ENCODE measurements at places on chromosomes 7 and 10.
A peak's percentile ranks its signal among the peaks of the same experiment; 100 is the strongest.

DNA sequence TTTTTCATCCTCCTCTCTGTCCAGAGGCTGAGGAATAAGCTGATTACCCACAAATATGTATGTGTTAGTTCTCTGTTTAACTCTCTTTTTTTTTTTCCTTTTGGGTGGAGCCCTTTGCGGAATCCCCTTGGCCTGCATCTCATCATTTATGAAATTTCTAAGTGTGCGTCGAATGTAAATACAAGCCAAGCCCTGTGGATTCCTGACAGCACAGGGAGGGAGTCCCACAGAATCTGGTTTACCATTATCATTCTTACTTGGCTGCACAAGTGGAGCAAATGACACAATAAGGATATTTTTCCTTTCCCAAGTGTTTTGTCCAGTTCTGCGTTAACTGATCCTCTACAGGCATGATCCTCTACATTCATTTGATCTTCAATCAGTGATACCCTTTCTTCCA lies 11.4 kb downstream of the STK31 start:
- DNase-seq, result no peak

GRCh38 chr7:141612861-141613260 lies 61.7 kb downstream of the AGK start:
- no peak for DNase-seq

DNA sequence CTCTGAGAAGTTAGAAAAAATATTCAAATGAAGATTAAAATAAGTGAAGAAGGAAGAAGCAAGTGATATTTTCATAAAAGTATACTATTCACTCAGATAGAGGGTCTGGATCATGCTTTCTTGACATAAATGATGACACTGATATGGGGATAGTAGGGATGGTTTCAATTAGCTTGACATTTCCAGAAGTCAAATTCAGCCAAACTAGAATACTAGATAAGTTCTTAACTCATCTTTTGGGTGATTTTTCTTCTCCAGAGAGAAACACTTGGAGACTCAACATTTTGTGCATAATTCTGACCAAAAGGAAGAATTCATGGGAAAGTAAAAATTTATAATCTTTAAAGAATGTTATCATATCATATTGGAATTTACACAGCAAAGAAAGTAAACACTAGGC lies 152.0 kb upstream of the LRGUK start:
- no peak for DNase-seq

DNA sequence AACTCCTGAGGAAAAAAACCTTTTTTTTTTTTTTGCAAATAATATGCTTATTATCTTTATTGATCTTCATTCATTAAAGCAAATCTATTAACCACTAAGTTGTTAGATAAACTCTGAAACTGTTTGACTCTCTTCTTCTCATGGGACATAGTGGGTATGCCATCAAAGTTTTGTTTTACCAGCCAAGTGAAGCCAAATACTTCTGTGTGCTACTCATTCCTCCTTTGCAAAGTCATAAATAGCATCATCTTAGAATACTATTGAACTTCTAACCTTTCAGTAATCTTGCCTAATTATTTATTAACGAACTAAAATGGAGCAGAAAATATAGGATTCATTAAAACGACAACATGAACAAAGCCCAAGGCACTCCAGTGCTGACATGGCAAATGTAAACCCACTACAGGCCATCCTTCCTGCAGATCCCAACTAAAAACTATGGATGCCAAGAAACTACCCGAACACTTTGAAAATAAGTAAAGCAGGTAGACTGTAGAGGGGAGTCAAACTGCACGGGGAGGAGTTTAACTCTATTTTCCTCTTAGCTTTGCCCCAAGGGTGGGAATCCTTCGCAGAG lies 61.2 kb upstream of the ODAD2 start:
- no peak for DNase-seq

DNA sequence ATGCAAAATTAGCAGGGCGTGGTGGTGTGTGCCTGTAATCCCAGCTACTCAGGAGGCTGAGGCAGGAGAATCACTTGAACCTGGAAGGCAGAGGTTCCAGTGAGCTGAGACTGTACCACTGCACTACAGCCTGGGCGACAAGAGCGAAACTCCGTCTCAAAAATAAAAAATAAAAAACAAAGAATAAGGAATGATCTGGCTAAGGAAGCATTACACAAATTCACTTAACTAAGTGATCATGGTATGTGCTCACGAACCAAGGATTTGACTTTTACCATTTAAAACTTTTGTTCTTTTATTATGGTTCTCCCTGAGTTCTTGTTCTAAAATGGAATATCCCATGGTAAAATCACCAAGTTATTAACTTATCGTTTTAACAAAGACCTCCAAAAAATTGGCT lies 71.2 kb downstream of the SIRT1 start:
- no peak for DNase-seq

DNA sequence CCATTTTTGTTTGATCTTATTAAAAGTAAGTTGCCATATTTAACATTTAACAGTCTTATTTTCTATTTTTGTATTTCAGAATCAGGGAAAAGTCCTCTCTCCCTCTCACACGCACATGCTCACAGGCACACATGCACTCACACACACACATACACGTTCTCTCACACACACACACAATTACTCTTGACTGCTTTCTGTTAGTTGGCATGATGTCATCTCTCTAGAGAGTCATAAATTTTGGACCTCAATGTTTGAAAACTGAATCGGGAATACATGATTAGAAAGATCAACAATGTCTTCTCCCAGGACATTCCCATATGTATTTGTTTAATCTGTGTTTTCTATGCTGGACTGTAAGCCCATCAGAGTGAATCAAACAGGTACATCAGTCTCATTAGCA lies 165.7 kb upstream of the AHR start:
- no peak for DNase-seq

- DNase-seq, result no peak
Measured at GRCh38 chr10:12807096-12807755, 194.3 kb downstream of the CCDC3 start.

GRCh38 chr10:63585041-63585440 lies 63.8 kb downstream of the REEP3 start:
- no peak for DNase-seq

DNA sequence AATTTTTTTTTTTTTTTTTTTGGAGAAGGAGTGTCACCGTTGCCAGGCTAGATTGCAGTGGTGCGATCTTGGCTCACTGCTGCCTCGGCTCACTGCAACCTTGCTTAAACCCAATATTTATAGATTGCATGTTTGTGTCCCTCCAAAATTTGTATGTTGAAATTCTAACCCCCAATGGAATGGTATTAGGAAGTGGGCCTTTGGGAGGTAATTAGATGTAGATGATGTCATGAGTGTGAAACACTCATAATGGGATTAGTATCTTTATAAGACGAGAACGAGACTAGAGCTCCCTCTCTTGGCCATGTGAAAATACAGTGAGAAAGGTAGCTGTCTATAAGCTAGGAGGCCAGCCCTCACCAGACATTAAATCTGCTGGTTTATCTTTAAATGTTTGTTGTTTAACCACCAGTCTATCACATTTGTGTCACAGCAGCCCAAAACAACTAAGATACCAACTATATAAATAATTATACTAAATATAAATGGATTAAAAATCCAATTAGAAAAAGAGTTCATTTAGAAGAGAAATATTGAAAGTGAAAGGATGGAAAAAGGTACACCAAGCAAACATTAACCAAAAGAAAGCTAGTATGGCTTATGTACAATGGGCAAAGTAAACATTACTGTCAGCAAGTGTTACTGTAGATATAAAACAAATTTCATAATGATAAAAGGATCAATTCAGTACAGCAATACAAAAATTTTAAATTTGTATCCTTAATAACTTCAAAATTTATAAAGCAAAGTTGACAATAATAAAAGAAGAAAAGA lies 9.3 kb downstream of the TCAF1 start:
- DNase-seq, result no peak

GRCh38 chr10:52313256-52313932 lies 687 bp upstream of the DKK1 start:
- no peak for DNase-seq

DNA sequence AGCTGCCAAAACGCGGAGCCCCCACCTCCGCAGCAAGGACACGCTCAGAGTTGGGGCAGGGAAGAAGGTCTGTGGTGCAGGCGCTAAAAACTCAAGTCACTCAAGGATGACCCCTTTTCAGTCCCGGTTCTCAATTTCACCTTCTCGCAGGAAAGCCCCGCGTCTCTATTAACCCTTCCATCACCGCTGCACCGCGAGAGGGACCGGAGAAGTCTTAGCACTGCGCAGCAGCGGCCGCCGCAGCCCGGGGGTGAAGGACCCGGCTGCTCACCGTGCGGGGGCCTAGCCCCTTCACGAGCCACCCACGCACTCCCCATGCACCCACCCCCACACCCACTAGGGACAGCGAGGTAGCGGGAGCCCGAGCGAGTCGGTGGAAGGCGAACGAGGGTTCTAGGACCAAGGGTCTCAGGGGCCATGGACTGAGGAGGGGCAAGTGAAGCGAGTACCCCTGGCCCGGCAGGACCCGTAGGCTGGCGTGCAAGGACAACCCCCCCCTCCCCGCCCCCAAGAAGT lies 162.9 kb downstream of the SH3PXD2A start:
- DNase-seq, result peak; percentile 33

- no peak for DNase-seq
Measured at GRCh38 chr7:75723444-75723843, 15.3 kb downstream of the HIP1 start.

DNA sequence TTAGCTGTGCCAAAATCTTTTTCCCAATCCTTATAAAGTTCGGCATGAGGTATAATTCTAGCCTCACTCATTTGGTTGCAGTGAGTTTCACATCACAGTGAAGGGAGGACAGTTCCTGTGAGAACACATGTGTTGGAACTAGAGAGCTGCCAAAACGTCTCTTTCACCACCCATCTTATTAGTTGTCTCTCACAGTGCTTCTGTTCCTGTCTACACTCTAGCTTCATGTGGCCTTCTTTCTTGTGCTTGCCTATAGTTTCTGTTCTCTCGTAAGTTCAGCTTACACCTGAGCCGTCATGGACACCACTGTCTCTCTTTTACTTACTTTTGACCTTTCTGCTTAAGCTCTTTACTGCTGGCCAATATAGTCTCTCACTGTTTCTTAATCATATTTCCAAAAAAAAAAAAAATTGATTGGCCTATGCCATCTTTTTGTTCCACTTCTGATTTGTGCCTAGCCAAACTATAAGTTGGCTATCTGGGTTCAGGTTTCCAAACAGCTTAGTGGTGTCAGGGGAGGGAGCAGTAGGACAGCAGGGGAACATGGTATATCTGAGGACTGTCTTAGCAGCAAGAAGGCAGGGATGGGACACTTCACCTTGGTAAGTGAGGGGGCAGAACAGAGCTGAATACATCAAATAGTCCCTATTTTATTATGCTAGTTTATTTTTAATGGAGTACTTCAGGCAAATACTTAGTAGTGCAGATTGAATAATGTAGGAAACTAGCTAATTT lies 38.0 kb downstream of the ZNRF2 start:
- no peak for DNase-seq

DNA sequence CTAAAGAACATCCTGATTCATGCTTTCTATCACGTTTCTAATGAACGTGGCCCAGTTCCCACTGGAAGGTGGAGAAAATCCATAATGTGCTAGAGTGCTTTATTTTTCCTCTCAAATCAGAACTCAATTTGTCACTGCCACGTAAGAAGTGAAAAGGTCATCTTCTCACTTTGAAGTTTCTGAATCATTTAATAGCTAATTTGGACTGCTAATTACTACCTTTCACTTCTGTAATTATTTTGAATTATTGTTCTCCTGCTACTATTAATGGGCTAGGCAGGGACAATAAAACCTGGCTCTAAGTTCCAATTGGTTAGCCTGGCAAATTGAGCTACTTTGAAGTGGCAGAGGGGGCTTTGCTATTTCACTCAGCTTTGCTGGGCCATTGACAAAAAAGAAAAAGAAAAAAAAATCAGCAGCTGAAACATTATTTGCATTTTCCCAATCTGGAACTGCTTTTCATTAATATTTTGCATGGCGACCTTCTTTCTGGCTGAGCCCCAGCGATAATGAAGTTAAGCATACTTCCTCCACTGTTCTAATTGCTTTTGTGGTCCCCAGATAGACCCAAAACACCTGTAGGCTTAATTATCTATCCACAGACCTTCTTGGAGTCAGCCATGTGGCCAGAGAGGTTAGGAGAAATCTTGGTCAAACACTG lies 264.2 kb downstream of the SEC23IP start:
- DNase-seq, result no peak

- no peak for DNase-seq
Measured at GRCh38 chr10:45023426-45023825, 22.7 kb downstream of the ZNF22 start.

- DNase-seq, result no peak
Measured at GRCh38 chr7:151415375-151416105, 5.7 kb upstream of the WDR86 start.

DNA sequence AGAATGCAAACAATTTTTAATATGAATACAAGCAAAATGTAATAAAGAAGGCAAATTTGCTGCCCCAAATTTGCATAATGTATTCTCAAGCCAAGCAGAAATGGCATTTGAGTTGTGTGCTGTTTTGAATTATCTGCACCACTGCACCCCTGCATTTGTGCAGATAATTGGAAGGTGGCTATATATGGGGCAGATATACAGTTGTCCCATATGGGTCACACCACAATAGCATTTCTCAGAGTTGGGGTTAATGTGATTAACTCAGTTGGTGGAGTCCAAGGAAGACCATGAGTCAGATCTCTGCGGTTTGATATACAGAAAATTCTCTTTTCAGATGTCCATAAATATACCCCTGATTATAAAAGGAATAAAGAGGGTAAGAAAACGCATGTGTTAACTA lies 68.9 kb upstream of the EXOC4 start:
- DNase-seq, result no peak

DNA sequence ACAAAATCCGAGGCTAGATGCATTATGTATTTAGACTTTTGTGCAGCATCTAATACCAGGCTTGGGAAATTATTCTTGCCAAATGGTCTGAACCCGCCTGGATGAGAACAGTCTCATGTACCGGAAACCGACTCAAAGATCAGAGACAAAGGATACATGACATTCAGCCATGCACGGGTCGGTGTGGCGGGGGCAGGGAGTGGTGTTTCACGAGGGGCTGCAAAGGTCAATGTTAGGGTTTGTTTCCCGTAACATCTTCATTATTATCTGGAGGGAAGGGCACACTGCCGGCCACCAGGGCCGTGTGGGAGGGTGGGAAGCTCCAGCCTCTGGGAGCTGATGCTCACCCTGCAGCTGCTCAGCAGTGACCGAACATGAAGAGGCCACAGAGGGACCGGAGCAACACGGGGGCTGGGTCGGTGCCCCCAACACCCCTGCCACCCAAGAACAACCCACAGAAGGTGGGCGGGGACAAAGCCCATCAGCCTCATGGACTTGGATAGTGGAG lies 23.1 kb downstream of the CNPY1 start:
- no peak for DNase-seq

DNA sequence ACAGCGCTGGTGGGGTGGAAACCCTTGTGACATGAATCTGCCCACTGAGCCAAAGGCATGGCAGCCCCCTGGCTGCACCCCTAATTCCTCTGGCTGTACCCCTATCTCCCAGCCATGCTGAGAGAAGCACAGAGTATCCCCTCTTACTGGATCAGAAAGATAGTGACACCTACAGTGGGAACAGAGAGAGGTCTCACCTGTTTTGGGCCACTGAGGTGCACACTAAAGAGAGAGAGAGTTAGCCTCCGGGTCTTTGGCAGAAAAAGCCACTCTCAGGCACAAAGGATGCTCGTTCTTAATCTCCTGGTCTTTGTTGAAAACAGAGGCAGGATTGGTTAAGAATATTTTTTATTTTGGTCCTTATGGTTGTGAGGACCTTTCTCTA lies 11.3 kb downstream of the TSPAN14 start:
- no peak for DNase-seq
